Stimulated activated CD8-positive, alpha-beta memory T cell treated with anti-CD3 and anti-CD28 coated beads, Interleukin-15, amount 100 ng/mL, for 24 hours (primary cell): ENCODE measurements at places on chromosomes 11 and 22.

- no peak for DNase-seq
Measured at GRCh38 chr22:29300467-29300806, 6.0 kb upstream of the GAS2L1 start.

GRCh38 chr11:96155627-96156378 lies 187.2 kb downstream of the MAML2 start:
- DNase-seq: no peak

GRCh38 chr11:69599502-69599901 lies 41.5 kb upstream of the CCND1 start:
- no peak for DNase-seq

DNA sequence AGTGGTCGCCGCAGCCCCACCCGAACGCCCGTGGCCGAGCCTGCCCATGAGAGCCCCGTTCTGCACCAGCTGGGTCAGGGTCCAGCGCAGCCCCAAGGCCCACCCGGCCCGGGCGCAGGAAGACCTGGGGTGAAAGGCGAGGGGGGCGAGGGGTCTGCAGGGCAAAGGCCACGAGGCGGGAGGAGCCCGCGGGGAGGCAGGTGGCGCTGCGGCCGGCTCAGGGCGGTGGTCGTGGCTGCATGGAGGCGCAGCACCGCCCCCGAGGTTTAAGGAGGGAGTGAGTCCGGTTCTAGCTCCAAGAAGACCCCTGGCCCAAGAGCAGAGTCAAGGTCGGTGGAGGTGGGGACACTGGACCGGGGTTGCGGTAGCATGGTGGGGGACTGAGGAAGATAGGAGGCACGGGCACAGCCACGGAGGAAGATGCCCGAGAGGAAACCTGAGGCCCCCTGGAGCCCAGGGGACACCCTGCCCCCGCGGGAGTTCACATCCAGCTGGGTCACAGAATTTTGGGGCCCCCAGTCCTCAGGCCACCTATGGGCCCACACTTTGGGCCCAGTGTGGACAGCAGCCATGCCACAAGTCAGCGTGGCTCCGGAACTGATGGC lies 514 bp upstream of the HDAC10 start:
- no peak for DNase-seq

DNA sequence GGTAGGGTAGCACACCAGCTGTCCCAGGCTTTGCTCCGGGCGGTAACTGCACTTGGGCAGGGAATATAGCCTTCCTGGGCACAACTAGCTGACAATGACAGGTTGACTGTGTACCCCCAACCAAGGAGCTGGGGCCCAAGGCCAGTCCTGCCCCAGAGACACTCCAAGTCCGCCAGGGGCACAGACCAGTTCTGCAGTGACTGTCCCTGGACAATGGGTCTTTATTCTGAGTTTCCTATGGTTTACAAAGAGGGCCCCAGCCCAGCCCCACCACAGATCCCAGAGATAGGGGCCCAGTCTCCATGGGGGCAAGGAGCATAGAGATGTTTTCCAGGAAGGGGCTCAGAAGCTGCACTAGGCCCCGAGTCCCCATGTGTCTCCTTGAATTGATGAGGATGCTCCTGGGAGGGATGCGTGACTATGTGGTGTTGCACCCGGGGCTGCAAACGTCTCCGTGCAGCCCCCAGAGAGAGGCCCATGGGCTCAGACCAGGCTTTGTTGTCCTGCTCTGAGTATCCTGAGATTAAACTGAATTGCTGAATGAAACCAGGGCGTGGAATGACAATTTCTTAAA lies 48.4 kb downstream of the CD6 start:
- no peak for DNase-seq

GRCh38 chr11:608791-609251 lies 6.9 kb downstream of the IRF7 start:
- DNase-seq: no peak

DNA sequence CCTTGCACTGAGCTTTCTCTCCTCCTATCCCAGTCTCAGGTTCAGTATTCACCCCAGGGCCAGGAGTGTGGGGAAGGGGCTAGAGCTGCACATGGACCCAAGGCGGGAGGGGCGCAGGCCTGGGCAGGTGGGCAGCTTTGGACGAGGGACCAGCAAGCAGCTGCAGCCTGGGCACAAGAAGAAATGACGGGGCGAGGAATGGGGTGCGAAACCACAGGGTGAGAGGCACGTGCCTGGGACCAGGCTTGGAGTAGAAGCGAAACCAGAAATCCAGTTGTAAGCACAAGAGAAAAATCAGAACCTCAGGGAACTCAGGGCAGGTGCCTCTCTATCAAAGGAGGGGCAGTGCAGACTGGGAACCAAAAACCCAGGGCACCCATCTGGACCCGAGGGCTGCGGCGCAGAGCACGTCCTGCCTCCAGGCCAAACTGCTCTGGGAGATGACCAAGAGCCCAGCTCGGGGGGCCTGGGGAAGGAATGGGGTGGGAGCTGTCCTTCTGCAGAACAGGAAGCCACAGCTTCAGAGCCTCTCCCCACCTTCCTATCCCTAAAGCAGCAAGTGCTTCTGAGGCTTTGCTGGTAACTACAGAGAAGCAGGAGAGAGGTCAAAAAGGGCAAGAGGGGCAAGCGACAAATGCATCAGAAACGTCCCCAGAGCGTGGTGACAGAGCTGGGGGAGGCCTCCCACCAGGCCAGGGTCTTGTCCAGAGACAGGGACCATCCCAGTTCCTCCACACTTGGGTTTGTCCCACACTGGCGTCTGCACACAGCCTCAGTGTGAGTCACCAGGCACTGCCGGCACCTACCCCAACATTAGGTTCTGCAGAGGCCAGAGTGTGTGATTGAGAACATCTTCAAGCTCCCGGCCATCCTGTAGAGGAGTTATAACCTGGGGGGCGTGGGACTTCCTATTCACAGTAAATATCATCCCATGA lies 18.3 kb upstream of the TMPRSS4 start:
- DNase-seq: no peak

GRCh38 chr22:35510481-35510934 lies 30.1 kb upstream of the RASD2 start:
- DNase-seq: no peak

DNA sequence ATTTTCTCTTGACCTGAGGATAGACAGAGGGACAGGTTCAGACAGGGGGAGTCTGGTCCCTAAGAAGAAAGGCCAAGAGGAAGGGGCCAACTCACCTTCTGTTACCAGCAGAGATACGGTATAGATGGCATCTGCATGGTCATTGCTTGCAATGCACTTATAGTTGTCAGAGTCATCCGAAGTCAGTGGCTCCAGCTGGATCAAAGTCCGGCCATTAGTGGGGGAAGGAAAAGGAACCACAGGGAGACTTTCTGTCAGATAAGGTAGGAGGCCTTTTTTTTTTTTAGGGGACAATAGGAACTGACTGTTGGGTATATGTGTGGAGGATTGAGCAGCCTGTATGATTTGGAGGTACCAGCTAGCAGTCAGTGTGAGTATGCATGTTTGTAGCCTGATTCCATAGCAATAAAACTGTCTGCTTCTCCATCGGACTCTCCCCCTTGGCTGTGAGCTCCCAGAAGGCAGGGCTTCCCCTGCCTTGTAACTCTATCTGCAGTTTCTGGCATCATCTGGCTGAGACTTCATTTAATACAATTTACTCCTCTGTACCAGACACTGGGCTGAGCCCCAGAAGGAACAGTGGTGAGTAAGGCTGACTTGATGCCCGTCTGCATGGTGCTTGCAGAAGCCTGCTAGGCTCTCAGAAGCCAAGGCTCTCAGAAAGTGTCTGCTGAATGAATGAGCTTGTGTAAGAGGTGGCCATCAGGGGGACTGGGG lies 5.7 kb downstream of the IGSF22 start:
- DNase-seq: no peak

GRCh38 chr22:25970374-25970911 lies 198.8 kb upstream of the SEZ6L start:
- DNase-seq: no peak

DNA sequence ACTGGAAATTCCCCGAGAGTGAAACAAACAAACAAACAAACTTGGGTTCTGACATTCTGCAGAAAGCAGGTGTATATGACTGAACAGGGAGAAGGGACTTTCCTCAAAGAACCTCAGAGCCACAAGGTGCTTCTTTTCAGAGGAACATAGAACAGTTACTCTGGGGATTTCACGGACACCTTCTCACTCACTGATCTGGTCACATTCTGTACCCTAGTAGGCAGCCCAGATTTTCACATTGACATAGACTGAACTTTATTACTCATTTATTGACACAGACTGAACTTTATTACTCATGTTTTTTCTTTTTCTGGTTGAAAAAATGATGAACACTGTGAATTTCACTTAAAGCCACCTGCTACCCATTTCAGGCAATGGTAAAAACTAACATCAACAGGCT lies 263.0 kb downstream of the OPCML start:
- DNase-seq: no peak

GRCh38 chr11:20762980-20763379 lies 93.6 kb downstream of the NELL1 start:
- no peak for DNase-seq

- DNase-seq: no peak
Measured at GRCh38 chr11:106193956-106194355, 116.5 kb downstream of the AASDHPPT start.

DNA sequence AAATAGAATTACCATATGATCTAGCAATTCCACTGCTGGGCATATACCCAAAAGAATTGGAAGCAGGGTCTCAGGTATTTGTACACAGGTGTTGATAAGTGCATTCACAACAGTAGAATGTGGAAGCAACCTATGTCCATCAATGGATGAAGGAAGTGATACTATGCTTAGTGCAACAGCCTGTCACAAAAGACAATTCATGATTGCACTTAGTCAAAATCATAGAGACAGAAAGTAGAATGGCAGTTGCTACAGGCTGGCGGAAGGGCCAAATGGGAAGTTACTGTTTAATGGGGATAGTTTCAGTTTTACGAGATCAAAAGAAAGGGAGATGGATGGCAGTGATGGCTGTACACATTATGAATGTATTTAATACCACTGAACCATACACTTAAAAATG lies 42.0 kb downstream of the SGSM3 start:
- DNase-seq: no peak

DNA sequence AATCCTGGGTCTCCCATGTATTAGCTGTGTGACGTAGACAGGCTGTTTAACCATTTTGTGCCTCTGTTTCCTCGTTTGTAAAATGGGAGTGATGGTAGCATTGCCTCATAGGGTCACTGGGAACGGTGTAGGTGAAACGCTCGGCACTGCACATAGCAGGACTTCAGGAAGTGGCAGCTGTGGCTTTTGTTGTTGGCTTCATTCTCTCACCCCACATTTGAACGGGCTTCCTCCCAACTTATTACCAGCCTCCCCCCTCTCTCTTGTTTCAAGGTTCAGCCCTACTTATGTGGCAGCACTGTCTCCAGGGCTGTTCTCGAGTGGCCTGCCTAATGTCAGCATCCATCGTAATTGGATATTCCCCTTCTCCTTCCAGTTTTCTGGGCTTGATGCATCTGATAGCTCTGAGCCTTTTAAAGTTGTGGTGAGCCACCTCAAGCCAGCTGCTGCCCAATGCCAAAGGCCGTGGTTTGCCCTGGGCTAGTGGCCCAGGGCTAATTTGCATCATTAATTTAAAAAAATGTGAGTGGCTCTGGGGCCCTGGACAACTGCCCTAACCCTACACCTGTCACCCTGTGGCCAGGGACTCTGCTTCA lies 217.8 kb upstream of the TBCEL start:
- no peak for DNase-seq

DNA sequence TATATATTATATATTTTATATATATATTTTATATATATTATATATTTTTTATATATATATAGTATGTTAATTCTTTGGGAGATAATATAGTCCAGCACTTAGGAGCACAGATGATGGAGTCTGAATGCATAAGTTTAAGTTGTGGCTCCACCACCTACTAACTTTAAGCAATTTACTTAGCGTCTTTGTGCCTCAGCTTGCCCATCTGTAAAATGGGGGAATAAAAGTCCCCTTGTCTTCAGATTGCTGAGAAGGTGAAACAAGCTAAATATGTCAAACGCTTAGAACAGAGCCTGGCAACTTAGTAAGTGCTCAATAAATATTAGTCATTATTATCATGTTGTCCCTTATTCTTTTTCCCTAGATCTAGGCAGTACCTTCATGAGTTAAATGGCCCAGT lies 27.5 kb downstream of the DSCAML1 start:
- no peak for DNase-seq

DNA sequence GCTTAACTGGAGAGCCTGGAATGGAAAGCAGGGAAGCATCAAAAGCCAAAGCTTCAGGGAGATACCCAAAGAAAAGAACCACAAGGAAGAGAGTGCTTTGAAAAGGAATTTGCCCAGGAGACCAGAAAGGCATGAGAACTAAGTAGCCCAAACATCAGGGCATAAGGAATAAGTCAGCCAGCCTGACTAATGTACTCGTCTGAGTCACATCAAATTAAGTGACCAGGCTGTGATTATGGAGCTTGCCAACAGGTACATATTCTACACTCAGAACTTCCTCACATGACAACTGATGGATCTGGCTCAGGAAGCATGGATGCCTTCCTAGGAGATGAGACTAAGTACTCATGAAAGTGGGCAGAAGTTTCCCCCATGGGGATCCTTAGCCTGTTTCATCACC lies 366.7 kb downstream of the BUD13 start:
- DNase-seq: no peak

- no peak for DNase-seq
Measured at GRCh38 chr11:81112718-81113117, 1620.9 kb downstream of the FAM181B start.

GRCh38 chr22:45473626-45474237 lies 29.0 kb upstream of the FBLN1 start:
- DNase-seq: no peak

- no peak for DNase-seq
Measured at GRCh38 chr11:3139481-3140290, 25.4 kb downstream of the OSBPL5 start.

GRCh38 chr11:130102301-130103249 lies 32.9 kb downstream of the APLP2 start:
- no peak for DNase-seq

DNA sequence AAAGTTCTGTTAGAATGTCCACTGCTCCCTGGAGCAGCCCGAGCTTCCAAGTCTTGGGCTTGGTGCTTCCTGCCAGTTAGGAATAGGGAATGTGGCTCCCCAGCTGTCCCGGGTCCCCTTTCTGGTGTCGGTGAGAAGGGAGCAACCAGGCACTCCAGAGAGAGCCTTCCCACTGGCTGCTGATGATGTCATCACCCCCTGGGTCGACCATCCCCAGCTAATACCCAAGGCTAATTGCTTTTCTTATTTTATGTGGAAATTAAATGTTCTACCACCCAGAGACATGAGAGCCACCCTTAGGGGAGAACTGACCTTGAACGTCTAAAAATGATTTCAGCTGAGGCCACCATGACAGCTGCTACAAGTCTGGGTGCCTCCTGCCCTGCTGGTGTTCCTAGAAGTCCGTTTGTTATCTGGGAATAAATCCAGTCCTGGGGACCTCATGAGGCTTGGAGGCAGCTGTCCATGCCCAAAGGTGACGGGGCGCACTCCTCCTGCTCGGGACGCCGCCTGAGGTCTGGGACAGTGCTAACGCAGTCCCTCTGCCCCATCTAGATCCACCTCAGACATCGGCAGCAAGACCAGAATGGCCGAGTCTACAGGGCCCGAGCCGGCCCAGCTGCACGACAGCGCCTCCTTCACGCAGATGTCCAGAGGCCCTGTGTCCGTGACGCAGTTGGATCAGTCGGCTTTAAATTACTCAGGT lies 42.3 kb downstream of the C11orf91 start:
- no peak for DNase-seq

- no peak for DNase-seq
Measured at GRCh38 chr22:24498824-24499223, 3.7 kb downstream of the UPB1 start.
